Neural progenitor cell (in vitro differentiated cells): ENCODE measurements at places on chromosomes 3 and 15. TPM values are rescaled to one million over a fixed set of nuclear protein-coding genes. Genes with fewer than 3 reads are reported as not detected.

GRCh38 chr15:69535101-69535638 is 82.6 kb downstream of the RPLP1 start:
- no peak for DNase-seq
- no peaks in the 10 kb centered on the region for H3K27me3 ChIP-seq
- peaks cover 64% of the 10 kb centered on the region for H3K4me1 ChIP-seq
- H3K27ac ChIP-seq: no peak overlapping the region
- H3K36me3 ChIP-seq: no peaks in the 10 kb centered on the region
- no peak overlapping the region for H3K4me3 ChIP-seq

- peak overlapping the region; percentile 46 for H3K27ac ChIP-seq
- H3K4me1 ChIP-seq: peaks cover 9% of the 10 kb centered on the region
- no peak overlapping the region for H3K4me3 ChIP-seq
Observed at GRCh38 chr3:121096953-121097352, 188.9 kb downstream of the STXBP5L start.

DNA sequence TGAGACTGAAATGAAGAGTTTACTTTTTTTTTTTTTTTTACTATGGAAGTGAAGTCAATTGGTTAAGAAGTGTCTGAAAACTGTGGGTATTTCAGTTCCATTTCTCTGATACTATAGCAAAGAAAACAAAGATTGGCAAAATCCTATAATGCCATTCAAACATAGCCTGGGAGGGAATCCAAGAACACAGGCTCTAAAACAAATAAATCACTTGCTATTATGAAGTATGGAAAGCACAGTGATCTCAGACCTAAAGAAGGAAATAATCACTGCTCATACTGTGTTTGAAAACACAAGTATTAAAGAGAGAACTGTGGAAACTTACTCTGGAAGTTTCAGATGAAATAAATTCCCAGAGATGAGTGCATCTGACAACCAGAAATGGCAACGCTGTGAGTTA is 12.0 kb downstream of the SAMMSON start:
- H3K4me3 ChIP-seq: no peak overlapping the region
- no peaks in the 10 kb centered on the region for H3K4me1 ChIP-seq
- no peaks in the 10 kb centered on the region for H3K36me3 ChIP-seq
- no peak for DNase-seq

GRCh38 chr3:70086336-70086735 is 86.8 kb downstream of the SAMMSON start:
- H3K27me3 ChIP-seq: no peaks in the 10 kb centered on the region
- no peak overlapping the region for H3K27ac ChIP-seq
- no peak overlapping the region for H3K4me3 ChIP-seq
- H3K36me3 ChIP-seq: no peaks in the 10 kb centered on the region
- H3K4me1 ChIP-seq: no peaks in the 10 kb centered on the region
- DNase-seq: no peak

- no peak overlapping the region for H3K27ac ChIP-seq
- no peaks in the 10 kb centered on the region for H3K27me3 ChIP-seq
- no peaks in the 10 kb centered on the region for H3K36me3 ChIP-seq
- no peak overlapping the region for H3K4me3 ChIP-seq
- peaks cover 42% of the 10 kb centered on the region for H3K4me1 ChIP-seq
- DNase-seq: no peak
Observed at GRCh38 chr3:129553719-129554118, 10.7 kb downstream of the H1-8 start.

The DUOX2 gene
- not detected in 2 replicates for total RNA-seq
